ENCODE measurements at places on chromosomes 3 and 15. TPM values are rescaled to one million over a fixed set of nuclear protein-coding genes. Genes with fewer than 3 reads are reported as not detected.

Gene FAM81A
- 4.3 TPM for total RNA-seq

Gene ROBO1
- total RNA-seq: 27.9 TPM

DNA sequence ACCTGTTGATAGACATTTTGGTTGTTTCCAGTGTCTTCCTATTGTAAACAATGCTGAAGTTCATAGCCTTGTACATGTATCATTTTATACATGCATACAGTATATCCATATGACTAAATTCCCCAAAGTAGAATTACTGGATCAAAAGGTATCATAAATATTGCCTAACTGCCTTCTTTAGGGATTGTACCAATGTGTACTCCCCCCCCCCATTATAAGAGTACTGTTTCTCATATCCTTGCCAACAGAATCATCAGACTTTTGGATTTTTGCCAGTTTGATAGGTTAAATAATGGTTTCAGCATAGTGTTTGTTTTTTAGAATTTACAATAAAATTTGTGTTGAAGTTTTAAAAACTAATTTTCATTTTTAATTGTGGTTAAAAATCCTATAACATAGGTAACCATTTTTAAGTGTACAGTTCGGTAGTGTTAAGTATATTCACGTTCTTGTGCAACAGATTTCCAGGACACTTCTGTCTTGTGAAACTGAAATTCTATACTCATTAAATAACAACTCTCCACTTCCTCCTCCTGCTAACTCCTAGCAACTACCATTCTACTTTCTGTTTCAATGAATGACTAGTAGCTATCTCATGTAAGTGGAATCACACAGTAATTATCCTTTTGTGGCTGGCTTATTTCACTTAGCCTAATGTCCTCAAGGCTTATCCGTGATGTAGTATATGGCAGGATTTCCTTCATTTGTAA lies 30.8 kb upstream of the MAP3K13 start:
- peak; percentile 15 for DNase-seq

DNA sequence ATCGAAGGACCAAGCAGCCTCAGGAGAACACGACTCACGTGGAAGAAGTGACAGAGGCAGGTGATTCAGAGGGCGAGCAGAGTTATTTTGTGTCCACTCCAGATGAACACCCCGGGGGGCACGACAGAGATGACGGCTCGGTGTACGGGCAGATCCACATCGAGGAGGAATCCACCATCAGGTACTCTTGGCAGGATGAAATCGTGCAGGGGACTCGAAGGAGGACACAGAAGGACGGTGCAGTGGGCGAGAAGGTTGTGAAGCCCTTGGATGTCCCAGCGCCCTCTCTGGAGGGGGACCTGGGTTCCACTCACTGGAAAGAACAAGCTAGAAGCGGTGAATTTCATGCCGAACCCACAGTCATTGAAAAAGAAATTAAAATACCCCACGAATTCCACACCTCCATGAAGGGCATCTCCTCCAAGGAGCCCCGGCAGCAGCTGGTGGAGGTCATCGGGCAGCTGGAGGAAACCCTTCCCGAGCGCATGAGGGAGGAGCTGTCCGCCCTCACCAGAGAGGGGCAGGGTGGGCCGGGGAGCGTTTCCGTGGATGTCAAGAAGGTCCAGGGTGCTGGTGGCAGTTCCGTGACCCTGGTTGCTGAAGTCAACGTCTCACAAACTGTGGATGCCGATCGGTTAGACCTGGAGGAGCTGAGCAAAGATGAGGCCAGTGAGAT lies 26.0 kb downstream of the SYNM start:
- no peak for DNase-seq

DNA sequence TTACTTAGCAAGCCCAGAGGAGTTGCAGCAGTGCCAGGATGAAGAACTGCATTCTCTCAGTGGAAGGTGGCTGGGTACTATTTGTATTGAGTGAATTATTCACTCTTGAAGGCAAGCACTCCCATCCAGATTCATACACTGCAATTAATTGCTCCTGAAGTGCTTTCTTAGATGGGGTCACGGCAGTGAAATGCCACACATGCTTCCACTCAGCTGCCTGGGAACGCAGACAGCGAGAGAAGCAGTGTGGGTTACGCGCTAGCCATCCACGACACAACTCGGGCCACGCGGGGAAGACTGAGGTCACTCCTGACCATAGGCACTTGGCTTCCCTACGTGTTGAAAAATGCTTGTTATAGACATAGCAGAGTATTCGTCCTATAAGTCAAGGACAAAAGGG lies 30.8 kb upstream of the LMCD1 start:
- no peak for DNase-seq

GRCh38 chr3:158671821-158672214 lies 630 bp downstream of the LXN start:
- DNase-seq: peak; percentile 1

GRCh38 chr3:170007031-170007663 lies 30.6 kb upstream of the GPR160 start:
- peak; percentile 17 for DNase-seq
